ENCODE measurements at places on chromosomes 11 and 22.
A peak's percentile ranks its signal among the peaks of the same experiment; 100 is the strongest.

DNA sequence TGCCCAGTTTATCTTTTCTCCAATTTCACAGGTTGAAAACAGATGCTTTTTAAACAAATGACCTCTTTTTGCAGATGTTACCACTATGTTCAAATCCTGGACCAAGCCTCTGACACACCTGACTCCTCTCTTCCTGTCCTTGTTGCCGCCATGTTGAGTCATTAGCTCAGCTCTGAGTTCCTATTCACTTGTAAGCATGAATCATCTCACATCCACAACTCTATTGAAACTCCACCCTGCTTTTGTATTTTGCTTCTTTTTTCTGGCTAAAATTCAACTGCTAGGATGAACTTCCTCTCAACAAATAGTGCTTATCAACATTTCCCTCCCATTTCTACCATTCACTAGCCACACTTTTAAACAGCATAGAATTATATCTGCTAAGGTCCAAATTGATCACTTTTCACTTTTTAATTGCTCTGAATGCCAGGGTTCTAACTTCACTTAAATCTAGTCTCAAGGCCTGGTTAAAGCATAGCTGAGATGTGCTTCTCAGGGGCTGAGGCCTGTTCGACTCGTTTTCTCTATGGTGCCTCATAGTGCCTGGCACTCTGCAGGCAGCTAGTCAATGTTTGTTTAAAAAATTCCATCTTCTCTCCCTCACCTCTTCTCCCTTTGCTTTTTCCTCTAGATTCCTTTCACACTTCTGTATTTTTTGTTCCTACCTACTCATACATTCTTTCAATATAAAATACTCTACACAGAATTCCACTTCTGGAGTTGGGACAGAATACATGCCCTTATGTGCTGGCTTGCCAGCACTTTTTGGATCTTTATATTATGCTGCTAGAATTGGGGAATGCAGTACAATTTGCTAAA is 3.9 kb downstream of the JOSD1 start:
- DNase-seq, result no peak

GRCh38 chr11:64249563-64250414 is 1.5 kb upstream of the PLCB3 start:
- DNase-seq, result no peak

DNA sequence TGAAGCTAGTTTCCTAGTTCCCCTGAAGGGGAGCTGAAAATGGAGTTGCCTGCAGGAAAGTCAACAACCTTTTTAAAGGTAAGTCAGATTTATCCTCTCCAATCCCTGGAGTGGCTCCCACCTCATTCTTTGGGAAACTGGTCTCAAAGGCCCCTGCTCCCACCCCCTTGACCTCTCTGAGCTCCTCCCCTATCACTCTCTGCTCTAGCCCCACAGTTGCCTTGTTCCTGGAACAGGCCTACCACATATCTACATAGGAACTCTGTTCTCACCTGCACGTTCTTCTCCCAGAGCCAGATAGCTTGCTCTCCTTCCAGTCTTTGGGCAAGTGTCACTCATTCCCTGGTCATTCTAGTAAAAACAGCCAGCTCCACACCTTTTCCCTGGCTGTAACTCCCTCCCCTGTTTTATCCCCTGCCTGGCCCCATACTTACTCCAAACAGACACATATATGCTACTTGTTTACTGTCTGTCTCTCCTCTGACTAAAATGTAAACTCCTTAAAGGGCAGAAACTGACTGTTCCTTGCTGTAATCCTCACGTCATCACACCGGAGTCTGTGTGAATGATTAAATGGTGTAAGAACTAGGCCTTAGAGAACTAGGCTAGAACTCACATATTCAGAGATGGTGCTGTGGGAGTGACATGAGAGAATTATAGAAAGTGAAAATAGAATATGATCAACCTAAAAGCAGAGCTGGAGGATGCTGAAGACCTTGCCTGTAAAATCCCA is 53.3 kb downstream of the TCF20 start:
- no peak for DNase-seq

- DNase-seq, result no peak
Observed at GRCh38 chr11:96189351-96189750, 153.6 kb downstream of the MAML2 start.

DNA sequence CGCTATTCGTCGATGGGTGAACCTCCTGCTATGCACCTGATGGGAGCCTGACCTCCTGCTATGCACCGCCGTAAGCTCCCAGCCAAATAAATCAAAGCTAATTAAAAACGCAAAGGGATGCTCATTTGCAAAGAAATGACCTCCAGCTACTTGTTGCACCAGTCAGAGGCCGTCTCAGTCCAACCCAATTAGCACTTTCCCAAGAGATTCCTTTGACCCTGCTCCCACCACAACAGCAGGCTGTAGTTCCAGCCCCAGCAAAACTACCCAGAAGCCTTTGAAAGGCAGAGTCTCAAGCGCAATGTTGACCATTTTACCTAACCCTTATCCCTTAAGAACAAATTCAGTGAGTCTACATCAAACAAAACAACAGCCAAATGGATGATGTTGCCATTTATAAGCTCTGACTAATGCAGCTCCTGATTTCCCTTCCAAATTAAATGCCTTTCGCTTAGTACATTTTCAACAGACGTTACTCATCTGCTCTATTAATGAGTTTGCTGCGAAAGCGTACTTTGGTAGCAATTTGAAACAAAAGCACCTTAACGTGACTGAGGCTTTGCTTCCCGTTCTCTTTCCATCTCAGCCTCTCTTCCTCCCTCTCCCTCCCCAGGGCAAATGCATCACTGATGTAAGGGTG is 17.2 kb upstream of the BSX start:
- no peak for DNase-seq

GRCh38 chr22:37638391-37639069 is 939 bp upstream of the SH3BP1 start:
- no peak for DNase-seq

DNA sequence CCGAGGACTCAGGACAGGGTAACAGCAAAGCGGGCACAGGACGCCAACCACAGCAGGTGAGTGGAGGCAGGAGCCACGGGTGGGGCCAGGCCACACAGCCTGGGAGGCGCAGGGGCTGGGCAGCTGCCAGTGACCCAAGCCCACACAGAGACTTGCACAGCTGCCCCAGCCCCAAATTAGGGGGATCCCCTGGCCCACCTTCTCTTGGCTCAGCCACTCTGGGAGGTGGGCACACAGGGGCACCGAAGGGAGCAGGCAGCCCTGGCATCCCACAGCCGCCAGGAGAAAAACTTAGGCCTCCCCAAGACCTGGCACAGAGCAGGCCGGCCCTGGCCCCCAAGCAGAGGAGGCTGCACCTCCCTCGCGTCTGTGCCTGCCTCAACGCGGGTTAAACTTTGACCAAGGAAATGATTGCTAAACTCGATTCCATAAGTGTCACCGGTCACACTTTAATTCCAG is at the start of gene SLC22A12:
TSS of gene SLC22A12 (plus strand) at position 458 of the 459 bp plus-strand sequence. CDS start 337 bp downstream, outside the sequence.
- DNase-seq, result no peak

GRCh38 chr11:27012234-27012921 is 18.5 kb downstream of the FIBIN start:
- no peak for DNase-seq

GRCh38 chr11:67632175-67632981 is 2.6 kb upstream of the NUDT8 start:
- DNase-seq, result no peak

DNA sequence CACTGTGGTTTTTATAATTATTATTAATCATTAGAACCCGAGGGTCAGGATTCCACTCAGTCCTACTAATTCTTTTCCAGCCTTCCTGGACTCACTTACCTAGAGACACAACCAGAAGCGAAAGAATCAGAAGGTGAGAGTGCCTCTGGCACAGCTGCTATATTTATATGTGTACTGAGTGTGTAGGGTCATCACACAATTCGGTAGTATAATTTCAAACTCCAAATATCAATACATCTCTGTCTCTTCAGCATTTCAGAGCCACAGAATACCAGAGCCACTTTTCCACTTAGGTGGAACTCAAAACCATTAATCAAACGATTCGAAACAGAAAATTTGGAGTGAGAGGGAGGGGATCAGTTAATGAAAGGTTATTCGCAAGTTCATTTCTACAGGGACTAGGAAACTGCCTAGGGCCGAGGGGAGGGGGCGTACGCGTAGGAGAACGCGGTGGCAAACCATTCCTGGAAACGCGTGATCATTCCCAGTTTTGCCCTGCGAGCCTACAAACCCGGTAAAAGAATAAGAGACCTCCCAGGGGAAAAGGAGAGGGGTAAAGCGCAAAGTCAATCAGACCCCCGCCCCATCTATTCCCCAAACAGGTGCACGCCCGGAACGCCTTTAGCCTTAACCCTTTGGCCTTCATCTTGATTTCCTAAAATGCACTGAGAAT is 5.4 kb downstream of the BSX start:
- DNase-seq, result no peak

DNA sequence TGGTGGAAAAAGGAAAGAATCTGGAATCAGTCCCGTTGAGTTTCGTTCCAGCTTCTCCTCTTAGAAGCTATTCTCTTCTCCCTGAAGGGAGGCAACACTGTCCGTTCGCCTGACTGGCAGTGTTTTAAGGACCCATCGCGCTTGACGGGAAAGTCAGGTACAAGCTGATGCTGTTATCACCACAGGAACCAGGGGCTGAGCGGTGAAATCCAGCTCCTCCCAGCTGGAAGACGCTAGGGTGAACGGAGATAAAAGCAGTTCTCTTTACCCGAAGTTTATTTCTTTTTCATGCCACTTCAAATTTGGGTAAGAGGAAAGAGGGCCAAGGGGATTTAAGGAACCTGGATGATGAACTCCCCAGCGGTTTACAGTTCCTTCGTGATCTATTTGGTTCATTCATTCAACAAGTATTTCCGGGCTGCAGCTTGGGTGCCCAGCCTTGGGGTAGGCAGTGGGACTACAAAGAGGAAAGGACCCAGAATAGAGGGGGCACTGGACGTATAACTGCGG is 551 bp upstream of the DEUP1 start:
- peak; percentile 2 for DNase-seq

DNA sequence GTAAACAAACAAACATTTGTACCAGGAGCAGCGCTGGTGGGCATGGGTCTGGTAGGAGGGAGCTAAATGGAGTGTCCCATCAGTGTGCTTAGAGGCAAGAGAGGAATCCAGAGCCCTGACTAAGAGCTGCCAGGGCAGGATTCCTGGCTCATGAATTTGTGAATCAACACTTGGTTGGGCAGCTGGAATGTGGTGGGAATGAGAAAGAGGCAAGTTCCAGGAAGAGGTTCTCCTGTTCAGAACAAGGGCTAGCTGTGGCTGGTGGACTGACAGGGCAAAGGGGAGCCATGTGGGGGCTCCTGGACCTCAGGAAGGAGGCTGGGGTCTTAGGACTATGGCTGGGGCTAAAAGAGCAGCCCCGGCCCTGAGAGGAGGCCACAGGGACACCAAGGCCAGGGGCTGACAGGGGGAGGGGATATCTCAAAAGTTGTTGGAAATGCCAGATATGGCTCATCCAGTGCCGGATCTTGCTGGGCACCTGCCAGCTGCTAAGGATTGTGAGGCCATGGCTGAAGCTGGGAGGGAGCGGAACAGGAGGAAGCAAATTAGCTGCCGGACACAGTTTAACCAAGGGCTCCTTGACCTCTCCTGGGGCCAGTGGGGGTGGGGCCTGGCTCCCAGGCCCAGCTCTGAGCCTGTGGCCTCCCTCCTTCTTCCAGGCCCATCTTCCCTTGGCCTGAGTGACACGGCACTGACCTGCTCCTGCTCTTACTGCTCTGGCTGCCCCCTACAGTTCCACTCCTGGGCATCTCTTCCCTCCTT is 14.6 kb upstream of the P2RY6 start:
- DNase-seq, result no peak

- DNase-seq, result no peak
Observed at GRCh38 chr22:38755911-38756532, at the start of gene SUN2. Gene SUN2 (minus strand): TSS chr22:38755998. CDS start chr22:38752628, 3,370 bp downstream.

DNA sequence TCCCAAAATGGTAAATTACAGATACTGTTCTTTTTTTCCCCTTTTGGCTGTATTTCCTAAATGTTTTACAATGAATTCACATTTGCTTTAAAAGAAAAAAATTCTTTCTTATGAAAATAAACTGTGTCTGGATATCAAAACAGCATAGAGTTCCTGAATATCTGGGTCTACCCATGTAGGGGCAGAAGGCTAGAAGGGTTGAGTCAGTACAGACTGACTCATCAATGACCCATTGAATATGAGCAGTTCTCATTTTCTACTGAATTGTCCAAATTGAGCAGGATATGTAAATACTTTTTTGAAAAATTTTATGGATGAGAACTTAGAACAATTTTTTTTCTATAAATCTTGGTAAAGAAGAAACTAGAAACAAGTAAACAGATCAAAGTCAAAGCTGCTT is 16.3 kb upstream of the C11orf87 start:
- no peak for DNase-seq

GRCh38 chr11:131601586-131601985 is 231.2 kb downstream of the NTM start:
- DNase-seq, result no peak

- no peak for DNase-seq
Observed at GRCh38 chr11:134556186-134556585, 144.1 kb upstream of the B3GAT1 start.

- no peak for DNase-seq
Observed at GRCh38 chr11:21582791-21583190, 610.1 kb upstream of the ANO5 start.

DNA sequence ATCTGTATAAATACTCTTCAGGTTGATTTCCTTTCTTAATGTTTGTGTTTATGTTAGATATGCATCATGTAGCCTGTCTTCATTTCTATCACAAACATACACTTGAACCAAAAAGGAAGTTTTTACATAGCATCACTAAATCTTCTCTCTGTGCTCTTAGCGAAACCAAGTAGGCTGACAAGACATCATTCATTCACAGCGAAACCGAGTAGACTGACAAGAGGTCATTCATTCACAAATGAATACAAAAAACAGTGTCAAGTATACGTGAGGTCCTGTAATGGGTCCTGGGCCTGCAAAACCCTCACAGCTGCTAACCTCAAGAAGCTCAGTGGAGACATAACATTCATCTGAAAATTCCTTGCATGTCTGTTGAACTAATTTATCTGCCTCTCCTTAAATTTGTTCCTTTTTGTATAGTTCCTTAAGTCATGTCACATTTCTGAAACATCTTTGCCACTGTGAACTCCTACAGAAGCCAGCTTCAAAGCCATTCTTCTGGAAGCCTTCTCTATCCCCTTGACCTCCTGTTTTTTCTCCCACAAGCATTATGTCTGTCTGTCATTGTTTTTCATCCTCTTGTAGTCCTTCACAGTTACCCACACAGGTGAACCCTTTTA is 9.8 kb upstream of the HBE1 start:
- DNase-seq, result no peak

GRCh38 chr22:39367035-39367434 is 17.2 kb downstream of the SYNGR1 start:
- DNase-seq, result no peak

DNA sequence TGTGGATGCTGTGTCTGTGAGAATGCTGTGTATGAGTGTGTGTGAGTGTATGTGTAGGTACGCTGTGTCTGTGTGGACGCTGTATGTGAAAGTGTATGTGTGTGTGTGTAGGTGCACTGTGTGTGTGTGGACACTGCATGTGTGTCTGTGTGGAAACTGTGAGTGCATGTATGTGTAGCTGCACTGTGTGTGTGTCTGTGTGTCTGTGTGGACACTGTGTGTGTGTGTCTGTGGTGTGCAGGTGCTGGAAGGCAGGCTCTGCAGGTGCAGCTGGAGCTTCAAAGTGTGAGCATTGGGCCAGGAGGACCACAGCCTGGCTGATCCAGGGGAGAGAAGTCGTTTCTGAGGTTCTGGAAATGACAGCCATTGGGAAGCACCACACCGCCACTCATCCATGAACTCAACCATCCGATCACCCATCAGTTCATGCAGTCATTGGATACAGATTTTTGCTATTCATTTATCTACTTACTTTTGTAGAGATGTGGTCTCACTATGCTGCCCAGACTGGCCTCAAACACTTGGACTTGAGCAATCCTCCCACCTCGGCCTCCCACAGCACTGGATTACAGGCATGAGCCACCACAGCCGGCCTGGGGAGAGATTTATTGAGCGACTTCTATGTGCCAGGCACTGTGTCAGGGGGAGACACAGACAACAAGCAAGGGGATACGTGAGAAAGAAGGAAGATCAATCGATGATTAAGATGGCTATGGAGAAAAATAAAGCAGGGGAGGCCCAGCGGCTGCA is 9.6 kb downstream of the TRPM5 start:
- no peak for DNase-seq
